ENCODE measurements at places on chromosomes 1 and 21.

- DNase-seq, result no peak
These were observed 91.8 kb downstream of the CHD1L start for GRCh38 chr1:147334292-147334691.

GRCh38 chr1:1021010-1021919, 1.3 kb downstream of the AGRN start:
- DNase-seq, result no peak

DNA sequence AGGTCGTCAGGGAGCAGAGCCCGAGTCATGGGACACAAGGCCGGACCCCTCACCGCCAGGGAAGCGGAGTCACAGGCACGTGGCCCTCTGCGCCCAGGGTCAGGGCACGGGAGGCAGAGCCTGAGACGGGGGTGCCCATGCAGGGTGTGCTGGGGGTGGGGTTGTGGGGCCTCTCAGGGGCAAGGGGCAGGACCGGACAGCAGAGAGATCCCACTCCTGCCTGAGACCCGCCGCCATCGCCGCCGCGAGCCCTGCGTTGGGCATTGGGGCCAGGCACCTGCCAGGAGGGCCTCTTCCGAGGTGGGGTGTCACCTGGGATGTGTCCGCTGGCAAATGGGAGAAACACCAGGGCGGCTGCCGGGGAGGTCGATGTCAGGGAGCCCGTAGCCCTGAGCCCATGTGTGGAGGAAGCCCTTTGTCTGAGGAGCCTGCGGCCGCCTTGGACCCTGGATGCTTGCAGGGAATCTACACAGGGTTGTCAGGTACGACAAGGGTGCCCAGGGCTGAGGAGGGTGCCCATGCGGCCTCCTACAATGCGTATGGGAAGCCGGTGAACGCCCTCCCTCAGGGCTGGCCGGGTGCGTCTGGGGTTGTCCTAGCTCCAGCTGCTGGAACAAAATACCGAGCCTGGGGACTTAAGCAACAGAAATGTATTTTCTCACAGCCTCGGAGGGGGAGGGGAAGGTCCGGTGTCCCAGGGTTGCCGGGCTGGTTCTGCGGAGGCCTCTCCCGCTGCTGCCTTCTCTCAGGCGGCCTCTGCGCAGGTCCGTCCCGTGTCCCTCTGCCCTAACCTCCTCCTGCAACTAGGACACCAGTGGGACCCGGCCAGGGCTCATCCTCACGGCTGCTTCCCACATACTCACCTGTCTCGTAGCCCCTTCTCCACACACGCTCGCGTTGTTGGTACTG, 16.4 kb upstream of the C1orf159 start:
- DNase-seq, result no peak

- no peak for DNase-seq
These were observed 612.2 kb downstream of the SMYD3 start for GRCh38 chr1:245894843-245895242.

GRCh38 chr1:241408170-241408569, 51.2 kb upstream of the RGS7 start:
- no peak for DNase-seq

- DNase-seq, result peak; percentile 15
These were observed 57.6 kb upstream of the KIF1B start for GRCh38 chr1:10152709-10153284.

DNA sequence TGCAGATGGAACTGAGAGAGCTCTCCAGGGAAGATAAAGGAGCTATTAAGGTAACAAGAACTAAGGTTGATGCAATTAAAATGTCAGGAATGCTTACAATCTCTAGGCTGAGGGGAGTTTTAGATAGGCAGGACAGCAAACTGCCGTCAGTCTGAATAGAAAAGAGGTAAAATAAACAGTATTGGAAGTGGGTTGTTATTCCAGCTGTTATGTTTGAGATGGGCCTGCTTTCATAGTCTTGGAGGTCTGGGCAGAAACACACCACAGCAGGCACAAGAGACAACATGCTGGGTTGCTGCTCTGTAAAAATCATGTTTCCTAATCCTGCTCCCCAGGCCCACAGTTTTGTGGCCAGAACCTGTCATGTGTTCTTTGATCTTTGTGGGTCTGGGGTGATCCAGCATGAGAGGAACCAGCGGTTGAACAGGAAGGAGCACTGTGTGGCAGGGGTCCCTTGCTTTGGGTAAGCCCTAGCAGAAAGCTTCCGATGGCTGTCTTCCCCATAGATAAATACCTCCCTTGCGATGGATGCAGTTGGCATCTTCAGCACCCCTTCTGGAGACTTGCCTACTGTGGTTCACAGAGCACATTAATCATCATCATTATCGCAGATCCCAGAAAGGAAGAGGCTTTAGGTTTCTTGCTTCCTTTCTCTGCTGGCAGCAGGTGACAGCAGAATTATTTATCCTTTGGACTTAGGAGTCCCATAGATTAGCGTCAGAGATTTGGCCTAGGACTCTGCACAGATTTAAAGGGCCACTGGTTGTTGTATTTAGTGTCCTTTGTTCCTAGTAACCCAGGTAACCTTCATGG, 97.1 kb downstream of the AK5 start:
- DNase-seq, result no peak

DNA sequence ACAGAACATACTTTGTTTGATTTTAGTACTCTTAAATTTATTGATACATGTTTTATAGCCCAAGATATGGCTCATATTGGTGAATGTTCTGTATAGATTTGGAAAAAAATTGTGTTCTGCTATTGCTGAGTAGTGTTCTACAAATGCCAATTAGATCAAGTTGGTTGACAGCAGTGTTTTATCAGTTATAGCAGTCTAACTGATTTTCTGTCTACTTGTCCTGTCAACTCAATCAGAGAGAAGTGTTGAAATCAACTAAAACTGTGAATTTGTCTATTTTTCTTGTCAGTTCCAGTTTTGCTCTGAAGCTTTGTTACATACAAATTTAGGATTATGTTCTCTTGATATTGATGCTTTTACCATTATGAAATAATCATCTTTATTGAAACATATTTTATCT, 14.7 kb upstream of the MT1HL1 start:
- DNase-seq, result no peak

- DNase-seq, result no peak
These were observed 162.8 kb upstream of the IVNS1ABP start for GRCh38 chr1:185479796-185480195.

DNA sequence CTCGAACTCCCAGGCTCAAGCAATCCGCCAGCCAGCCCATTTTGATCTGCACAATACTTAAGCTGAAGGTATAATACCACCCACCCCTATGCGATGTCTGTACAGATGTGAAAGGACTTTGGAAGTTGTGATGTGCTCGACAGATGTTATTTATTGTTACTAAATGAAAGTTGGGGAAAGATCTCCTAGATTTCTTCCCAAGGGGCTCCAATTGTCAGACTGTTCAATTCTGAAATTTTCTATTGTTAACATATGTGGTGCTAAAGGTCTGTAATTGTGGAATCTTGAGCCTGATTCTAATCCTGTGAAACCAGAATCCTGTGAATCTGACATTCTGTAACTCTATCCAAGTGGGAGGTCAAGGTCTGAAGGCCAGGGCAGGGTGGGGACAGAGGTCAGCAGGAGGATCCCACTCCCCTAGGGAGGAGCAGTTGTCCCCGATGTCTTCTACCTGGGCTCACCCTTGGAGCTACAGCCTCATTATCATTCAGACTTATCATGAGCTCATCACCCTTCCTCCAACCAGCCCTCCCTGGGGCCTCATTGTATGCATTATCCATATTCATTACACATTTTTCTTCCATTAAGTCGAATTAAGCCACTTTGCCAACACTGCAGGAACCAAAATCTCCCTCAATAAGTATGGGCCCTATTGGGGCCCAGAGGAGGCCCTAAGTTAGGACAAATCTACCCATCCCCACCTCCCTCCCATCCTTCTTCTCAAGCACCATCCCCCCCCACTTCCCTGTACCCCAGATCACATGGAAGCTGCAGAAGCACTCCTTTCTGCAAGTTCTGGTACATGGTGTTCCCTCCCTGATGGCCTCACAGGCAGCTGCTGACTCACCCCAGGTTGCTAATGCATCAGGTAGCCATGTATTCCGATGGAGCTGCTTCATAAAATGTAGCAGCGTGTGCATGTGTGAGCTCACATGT, 32.3 kb downstream of the SHISAL2A start:
- no peak for DNase-seq

DNA sequence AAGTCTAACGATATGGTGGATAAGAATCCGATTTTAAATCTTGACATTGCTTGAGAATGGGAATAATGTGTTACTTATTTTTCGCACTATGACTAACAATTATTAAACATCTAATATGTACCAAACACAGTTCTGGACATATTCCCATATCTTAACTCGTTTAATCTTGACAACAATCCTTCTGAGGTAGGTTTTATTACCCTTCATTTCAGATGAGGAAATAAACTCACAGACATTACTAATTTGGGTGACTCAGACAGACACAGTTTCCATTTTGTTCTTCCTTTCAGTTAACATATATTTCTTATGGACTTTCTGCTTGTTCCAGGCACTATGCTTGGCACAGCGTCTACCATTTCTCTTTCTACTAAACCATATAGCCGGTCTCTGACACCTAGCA, 244.8 kb downstream of the SMYD3 start:
- no peak for DNase-seq

DNA sequence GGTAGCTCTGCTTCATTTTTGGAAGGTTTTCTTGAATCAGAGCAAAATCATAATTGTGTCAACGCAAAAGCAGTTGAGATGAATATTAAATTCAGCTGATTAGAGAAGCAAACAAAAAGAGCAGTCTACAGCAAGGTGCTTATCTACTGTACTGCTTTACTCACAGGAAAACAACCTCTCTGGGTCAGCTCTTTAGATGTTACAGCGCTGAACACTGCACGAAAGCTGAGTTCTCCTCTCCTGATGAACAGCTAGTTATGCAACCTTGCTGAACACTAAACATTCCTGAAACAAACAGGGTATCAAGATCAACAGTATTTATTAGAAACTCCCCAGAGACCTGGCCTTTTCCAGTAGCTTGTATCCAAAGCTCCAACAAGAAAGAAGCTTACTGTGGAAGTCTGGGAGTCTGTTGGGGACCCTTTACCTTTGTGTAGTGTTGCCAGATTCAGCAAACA, 41.3 kb downstream of the TBCE start:
- no peak for DNase-seq

DNA sequence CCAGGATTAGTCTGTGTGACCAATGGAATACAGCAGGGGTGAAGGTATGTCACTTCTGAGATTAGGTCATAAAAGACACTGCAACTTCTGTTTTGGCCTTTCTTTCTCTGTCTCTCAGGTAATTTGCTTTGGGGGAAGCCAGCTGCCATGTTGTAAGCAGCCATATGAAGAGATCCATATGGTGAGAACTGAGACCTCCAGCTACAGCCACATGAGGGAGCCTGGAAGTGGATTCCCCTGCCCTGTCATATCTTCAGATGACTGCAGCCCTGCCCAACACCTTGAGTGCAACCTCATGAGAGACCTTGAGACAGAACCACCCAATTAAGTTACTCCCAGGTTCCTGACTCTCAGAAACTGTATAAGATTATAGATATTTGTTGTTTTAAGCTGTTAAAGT, 70.1 kb upstream of the ESRRG start:
- peak; percentile 20 for DNase-seq

DNA sequence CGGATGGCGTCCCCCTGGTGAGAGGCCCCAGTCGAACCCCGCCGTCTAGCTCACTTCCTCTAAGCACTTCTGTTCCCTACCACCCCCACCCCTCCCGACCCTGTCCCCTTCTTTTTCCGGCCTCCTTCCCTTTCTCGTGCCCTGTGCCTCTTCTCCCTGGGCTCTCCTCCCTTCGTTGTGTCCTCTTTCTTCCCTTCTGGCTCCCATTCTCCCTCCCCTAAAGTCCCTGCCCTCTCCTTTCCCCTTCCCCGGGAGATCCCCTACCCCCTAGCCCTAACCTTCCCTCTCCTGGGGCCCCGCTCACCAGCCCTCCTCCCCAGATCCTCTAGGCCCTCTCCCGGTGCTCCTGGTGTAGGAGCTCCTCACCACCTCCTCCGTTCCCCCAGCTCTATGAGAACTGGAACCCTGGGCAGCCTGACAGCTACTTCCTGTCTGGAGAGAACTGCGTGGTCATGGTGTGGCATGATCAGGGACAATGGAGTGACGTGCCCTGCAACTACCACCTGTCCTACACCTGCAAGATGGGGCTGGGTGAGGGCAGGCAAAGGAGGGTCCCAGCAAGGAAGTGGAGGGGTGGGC, 15.9 kb downstream of the BCAN start:
- DNase-seq, result no peak

GRCh38 chr1:183159960-183160359, 26.1 kb upstream of the LAMC2 start:
- DNase-seq, result no peak

DNA sequence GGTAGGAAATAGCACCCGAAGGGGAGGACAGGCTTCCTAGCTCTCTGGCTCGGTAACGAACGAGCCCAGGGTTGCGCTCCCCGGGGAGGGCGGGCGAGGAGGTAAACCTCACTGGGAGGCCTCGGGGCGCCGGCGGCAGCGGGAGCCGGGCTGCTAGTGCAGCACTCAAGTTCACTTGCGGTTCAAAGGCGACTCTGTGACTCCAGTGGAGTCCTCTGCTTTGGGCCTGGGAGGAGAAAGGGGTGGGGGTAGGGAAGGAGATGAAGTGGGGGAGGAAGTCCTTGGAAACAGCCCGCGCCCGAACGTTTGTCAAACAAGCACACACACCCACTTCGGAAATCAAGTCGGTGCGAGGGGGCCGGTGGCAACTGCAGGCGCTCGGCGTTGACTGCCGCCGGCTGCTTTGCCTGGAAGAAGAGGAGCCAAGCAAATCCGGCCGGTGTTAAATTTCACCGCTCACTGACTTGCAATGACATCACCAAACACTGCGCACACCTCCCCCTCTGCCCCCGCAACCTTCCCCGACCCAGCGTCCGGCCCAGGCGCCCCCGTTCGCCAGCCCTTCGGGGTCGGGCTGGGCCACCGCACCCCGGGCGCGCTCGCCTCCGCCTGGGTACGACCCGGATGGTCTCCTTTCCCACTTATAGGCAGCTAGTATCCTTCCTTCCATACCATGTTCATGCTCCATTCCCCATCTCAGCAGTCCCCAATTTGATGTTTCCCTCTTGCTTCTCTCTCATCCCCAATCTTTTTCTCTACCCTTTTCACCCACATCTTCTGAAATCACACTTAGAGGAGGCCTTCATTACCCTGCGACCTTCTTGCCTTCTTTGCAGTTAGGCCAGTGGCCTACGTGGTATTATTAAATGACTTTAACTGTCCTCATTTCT, at the start of gene COL24A1:
TSS of gene COL24A1 (minus strand) at position 207 of the 890 bp plus-strand sequence. CDS start 376 bp downstream, outside the sequence.
- DNase-seq, result peak; percentile 76
